Heart right ventricle (tissue), 16 donors: ENCODE measurements at places on chromosomes 13 and 19.

- no peaks in the 10 kb centered on the region for H3K36me3 ChIP-seq
- H3K4me3 ChIP-seq: no peak overlapping the region
- H3K27ac ChIP-seq: no peak overlapping the region
- no peak for DNase-seq
These were observed 10.6 kb downstream of the URI1 start for GRCh38 chr19:29952646-29953045.

GRCh38 chr13:110230661-110231347 lies 76.2 kb downstream of the COL4A1 start:
- H3K4me3 ChIP-seq: no peak overlapping the region
- no peak overlapping the region for H3K27ac ChIP-seq
- no peaks in the 10 kb centered on the region for H3K36me3 ChIP-seq
- no peak for DNase-seq
- H3K27me3 ChIP-seq: no peaks in the 10 kb centered on the region

- DNase-seq: no peak
- H3K36me3 ChIP-seq: no peaks in the 10 kb centered on the region
- no peak overlapping the region for H3K4me3 ChIP-seq
- no peaks in the 10 kb centered on the region for H3K27me3 ChIP-seq
- no peaks in the 10 kb centered on the region for H3K4me1 ChIP-seq
- no peak overlapping the region for H3K27ac ChIP-seq
These were observed 42.8 kb upstream of the SLC46A3 start for GRCh38 chr13:28761586-28761985.

DNA sequence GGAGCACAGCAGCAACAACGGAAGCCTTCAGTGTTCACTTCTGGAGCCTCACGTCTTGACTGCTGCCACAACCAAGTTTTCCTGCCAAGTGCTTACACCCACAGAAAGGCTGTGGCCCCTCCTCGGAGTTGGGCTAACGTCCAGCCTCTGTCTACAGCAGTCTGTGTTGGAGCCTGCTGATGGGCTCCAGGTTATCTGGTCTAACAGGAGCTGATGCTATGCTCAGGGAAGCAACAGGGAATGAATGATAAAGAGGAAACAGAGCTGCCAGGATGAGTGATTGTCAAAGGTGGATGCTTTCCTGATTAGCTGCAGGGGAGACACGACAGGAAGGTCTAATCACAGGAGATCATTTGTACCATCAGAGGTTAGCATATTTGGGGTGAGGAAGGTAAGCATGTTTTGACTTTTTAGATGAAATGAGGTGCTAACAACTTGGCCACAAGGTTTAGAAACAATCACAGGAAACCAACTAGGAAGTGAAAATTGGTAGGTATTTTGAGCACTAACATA lies 53.8 kb upstream of the RCBTB2 start:
- peak overlapping the region; percentile 36 for H3K27ac ChIP-seq
- H3K27me3 ChIP-seq: no peaks in the 10 kb centered on the region
- DNase-seq: peak; percentile 51
- H3K4me1 ChIP-seq: peaks cover 24% of the 10 kb centered on the region
- H3K36me3 ChIP-seq: no peaks in the 10 kb centered on the region
